Psoas muscle (tissue), 8 donors: ENCODE measurements at places on chromosomes 5 and 9. TPM values are rescaled to one million over a fixed set of nuclear protein-coding genes. Genes with fewer than 3 reads are reported as not detected.

DNA sequence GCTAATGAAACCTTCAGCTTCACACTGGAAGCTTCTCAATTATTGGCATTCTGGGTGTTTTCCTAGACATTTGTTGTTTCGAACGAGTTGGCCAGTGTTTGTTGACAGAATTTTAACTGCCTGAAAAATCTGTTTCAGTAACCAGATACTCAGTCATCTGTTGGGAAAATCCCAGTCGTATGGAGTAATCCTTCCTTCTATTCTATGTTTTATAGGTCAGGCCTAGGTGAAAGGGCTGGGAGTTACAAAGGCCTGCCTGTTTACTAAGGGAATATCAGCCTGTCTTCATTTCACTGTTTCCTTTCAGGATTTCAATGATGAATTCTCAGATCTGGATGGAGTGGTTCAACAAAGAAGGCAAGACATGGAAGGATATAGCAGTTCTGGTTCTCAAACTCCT is 59.9 kb downstream of the GRAMD2B start:
- H3K36me3 ChIP-seq = peaks cover 3% of the 10 kb centered on the region
- H3K27ac ChIP-seq = no peak overlapping the region
- H3K4me3 ChIP-seq = no peak overlapping the region
- no peak for DNase-seq
- no peaks in the 10 kb centered on the region for H3K27me3 ChIP-seq

- H3K27ac ChIP-seq = peak overlapping the region; percentile 83
- H3K4me1 ChIP-seq = peaks cover 23% of the 10 kb centered on the region
- no peaks in the 10 kb centered on the region for H3K36me3 ChIP-seq
These were observed 36.4 kb upstream of the NFIB start for GRCh38 chr9:14350349-14350728.

DNA sequence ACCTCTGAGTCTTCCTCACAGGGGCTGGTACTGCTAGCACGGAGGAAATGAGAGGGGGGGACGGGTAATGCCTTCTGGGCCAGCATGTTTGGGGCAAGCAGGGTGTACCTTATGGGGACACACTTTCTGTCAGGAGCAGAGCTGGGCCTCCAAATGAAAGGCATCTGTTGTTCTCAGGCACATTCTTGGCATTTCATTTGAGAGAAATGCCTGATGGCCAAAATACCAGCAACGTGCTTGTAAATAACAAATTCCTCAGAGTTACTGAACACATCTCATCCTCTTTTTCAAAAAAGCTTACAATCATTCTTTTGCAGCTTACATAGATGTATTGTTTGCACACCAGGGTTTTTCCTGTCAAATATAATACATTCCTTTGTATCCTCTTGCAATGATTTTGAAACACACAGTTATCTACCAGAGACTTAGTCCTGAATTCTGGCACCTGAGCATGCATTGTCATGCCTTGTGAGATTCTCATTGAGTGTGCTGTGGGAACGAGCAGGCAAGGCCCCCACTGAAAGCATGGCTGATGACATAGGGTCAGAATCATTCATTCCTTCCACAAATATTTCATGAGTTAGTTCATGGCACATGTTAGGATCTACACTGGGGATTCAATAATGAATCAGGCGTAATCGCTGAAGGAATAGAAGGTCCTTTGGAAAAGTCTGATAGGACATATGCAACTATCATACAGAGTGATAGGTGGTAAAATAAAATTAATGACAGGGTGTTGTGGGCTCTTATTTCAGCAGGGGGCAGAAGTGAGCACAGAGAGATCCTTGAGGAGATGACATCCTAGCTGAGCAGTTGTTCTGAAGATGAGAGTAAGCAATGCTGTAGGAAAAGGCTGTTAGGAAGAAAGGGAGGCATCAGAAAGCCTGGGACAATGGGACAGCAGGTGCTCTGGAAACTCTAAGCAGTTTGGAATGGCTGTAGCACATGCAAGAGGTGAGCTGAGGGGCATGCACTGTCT is 260.9 kb upstream of the TUT7 start:
- H3K27ac ChIP-seq = no peak overlapping the region
- no peak for DNase-seq
- H3K4me3 ChIP-seq = no peak overlapping the region
- no peaks in the 10 kb centered on the region for H3K27me3 ChIP-seq

- H3K36me3 ChIP-seq = no peaks in the 10 kb centered on the region
- H3K27me3 ChIP-seq = no peaks in the 10 kb centered on the region
- DNase-seq = no peak
- H3K4me1 ChIP-seq = no peaks in the 10 kb centered on the region
- H3K27ac ChIP-seq = no peak overlapping the region
- H3K4me3 ChIP-seq = no peak overlapping the region
These were observed 805.0 kb upstream of the C9orf72 start for GRCh38 chr9:28378231-28378630.

DNA sequence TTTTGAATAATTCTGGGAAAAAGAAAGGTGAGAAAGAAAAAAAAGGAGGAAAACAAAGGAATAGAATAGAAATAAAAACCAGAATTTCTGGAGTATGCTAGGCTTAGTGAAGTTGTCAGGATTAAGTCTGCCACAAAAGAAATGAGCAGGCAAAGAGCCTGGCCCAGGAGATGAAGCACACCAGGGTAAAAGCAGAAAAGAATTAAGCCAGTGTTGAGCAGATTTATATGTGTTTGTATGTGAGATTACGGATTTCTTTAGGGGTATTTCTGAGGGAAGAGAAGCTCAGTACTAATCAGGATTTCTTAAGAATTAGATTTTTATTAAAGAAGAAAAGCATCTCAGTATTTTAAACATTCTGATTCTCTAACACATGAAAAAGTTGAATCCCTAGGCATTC is 74.5 kb downstream of the MRPS27 start:
- H3K27me3 ChIP-seq = no peaks in the 10 kb centered on the region
- peak overlapping the region; percentile 44 for H3K27ac ChIP-seq
- H3K4me3 ChIP-seq = no peak overlapping the region
- no peaks in the 10 kb centered on the region for H3K36me3 ChIP-seq
- DNase-seq = no peak

DNA sequence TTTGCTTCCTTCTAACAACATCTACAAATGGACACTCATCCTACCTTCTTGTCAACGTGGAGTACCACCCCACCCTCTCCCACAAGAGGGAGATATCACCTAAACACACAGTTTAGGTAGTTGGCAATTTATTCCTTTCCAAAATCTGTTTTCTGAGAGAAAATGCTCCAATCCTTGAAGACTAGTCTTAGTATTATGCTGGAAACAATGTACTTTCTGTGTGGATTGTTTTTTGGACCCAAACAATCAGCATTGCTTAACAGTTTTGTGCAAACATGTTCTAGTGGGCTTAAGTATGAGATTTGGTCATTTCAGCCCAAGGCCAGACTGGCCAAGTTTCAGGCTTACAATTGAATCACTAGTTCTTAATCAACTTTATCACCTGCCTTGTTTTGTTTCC is 359.1 kb downstream of the ARHGEF28 start:
- no peak overlapping the region for H3K4me3 ChIP-seq
- no peak overlapping the region for H3K27ac ChIP-seq
- H3K4me1 ChIP-seq = no peaks in the 10 kb centered on the region
- H3K27me3 ChIP-seq = no peaks in the 10 kb centered on the region

SPINK5 gene
- total RNA-seq = 0.53 TPM

GPR151 gene
- not detected for total RNA-seq

ENHO gene
- 0.64 TPM for total RNA-seq

LRRC19 gene
- not detected for total RNA-seq
